ENCODE measurements at places on chromosomes 5 and 9. TPM values are rescaled to one million over a fixed set of nuclear protein-coding genes. Genes with fewer than 3 reads are reported as not detected.
A peak's percentile ranks its signal among the peaks of the same experiment; 100 is the strongest.

GRCh38 chr5:142015781-142016533, 3.1 kb upstream of the GNPDA1 start:
- DNase-seq: peak; percentile 70
- H3K27me3 ChIP-seq: no peaks in the 10 kb centered on the region
- peaks cover 17% of the 10 kb centered on the region for H3K36me3 ChIP-seq
- peak overlapping the region; percentile 28 for H3K4me3 ChIP-seq

Gene SPINK4
- total RNA-seq: not detected

GRCh38 chr5:103894882-103895281, 332.3 kb upstream of the NUDT12 start:
- H3K36me3 ChIP-seq: no peaks in the 10 kb centered on the region
- no peak overlapping the region for H3K27ac ChIP-seq

Gene CCL27
- total RNA-seq: 0.69 TPM

GRCh38 chr5:171663311-171664085, 122.1 kb upstream of the SMIM23 start:
- no peak overlapping the region for H3K4me3 ChIP-seq
- H3K27ac ChIP-seq: no peak overlapping the region
- no peaks in the 10 kb centered on the region for H3K4me1 ChIP-seq

DNA sequence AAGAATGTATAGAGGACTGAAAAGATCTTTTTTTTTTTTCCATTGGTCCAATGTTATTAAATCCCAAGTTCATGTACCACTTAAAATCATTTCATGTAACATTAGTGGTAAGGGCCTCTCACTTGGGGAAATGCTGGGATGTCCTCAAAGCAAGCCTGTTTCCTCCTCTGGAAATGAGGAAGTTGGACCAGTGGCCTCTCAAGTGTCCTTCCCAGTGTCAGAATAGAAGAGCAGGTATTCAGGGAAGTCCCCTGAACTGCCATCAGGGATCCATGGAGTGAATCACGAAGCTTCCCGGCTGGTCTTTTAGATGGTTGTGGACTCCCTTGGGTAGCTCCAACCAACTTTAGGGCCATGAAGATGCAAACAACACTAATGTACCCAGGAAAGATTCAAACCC, 55.2 kb upstream of the AFAP1L1 start:
- peaks cover 8% of the 10 kb centered on the region for H3K4me1 ChIP-seq
- no peaks in the 10 kb centered on the region for H3K27me3 ChIP-seq
- no peak overlapping the region for H3K4me3 ChIP-seq

GRCh38 chr5:16866795-16867576, 69.1 kb downstream of the MYO10 start:
- DNase-seq: no peak
- no peaks in the 10 kb centered on the region for H3K36me3 ChIP-seq
- H3K27ac ChIP-seq: no peak overlapping the region
- H3K27me3 ChIP-seq: no peaks in the 10 kb centered on the region
- no peak overlapping the region for H3K4me3 ChIP-seq

DNA sequence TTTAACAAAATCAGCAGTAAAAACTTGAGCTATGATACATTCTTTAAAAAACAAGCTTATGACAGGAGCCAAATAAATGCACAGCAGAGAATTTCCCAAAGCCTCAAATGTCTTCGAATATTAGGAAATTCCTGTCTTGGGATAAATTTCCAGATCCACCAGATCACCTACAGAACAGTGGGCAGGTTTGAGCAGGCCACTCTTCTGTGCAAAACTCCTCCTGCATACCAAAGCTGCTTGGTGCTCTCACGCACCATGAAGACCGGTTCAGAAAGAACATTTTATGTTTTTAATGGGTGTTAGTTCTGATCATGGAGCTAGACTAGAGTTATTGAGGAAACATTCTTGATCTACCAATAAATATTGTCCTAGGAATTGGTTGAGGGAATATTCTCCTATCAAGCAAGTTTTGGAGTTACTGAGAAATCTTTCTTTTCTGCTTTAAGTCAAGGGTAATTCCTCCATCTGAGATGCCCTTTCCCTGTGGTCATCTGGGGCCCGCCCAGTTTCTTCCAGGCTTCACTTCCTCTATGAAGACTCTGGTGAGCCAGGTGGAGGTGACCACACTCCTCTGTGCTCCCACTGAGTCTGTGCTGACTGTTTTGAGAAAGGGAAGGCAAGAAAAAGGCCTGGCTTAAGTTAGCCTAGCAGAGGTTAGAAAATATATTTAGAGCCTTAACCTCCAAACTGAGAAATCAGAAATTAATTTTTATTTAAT, 17.9 kb downstream of the TNFSF15 start:
- H3K36me3 ChIP-seq: no peaks in the 10 kb centered on the region
- H3K4me1 ChIP-seq: no peaks in the 10 kb centered on the region
- H3K27ac ChIP-seq: no peak overlapping the region
- no peak for DNase-seq
- no peaks in the 10 kb centered on the region for H3K27me3 ChIP-seq
